Activated T-helper 9 cell treated with anti-CD3 and anti-CD28 coated beads, Interleukin-2, amount 50 U/mL, for 16 hours (primary cell): ENCODE measurements at places on chromosomes 1 and 21.

DNA sequence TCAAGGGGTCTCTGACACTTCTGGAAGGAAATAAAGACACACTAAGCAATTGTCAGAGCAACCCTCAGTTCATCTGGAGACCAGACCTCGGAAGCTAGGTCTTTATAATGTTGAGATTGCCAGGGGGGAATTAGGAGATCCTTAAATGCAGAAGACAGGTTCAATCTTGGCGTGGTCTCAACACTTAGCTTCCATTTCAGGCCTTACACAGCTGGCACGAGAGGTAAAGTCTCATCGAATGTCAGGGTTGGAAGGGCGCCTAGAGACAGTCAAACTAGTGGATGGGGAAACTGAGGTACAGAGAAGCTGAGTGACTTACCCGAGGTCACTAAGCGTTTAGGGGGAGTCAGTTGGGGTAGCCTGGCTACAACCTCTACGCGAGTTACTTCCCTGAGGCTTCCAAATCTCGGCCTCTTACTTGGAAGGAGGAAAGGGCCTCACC lies 562 bp upstream of the EPB41 start:
- no peak for DNase-seq

DNA sequence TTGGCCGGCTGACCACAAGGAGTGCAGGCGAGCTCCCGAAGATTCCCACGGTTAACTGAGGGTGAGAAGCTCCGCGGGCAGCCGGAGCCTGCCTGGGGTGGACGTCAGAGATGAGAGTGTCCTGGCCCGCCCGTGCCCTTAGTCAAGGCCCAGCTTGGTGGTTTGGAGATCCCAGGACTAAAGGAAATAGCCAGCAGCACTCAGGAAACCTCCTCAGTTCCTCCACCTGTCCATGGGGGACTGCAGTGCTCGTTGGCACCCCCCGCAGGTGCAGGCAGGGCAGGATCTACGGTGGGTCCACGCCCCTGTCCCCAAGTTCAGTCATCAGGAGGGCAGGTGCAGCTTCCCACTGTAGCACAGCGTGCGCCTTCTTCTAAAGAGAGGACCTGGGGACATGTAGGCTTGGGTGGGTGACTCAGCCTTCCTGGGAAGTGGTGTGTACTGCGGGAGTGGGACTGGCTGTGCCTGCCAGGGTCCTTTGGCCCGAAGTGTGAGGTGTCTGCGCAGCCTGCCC lies 32.5 kb downstream of the SLX9 start:
- DNase-seq, result no peak

DNA sequence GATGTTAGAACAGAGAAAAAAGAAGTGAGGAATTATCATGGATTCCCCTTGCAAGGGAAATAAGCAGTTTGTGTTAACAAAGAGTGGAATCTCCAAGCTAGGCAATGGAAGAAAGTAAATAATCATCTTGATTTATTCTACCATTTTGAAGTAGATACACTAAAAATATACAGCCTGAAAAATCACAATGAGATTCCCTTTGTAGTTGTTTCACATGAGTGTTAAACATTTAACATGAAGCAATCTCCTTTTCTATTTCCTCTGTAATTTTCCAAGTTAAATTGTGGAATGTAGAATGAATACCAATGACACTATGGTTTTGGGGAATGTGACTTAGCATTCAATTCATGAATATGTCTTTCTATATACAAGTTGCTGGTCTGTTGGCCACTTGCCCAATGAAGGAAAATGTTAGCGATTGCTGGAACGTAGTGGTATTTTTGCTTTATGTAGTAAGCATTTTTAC lies 5.7 kb downstream of the TGFB2 start:
- no peak for DNase-seq

DNA sequence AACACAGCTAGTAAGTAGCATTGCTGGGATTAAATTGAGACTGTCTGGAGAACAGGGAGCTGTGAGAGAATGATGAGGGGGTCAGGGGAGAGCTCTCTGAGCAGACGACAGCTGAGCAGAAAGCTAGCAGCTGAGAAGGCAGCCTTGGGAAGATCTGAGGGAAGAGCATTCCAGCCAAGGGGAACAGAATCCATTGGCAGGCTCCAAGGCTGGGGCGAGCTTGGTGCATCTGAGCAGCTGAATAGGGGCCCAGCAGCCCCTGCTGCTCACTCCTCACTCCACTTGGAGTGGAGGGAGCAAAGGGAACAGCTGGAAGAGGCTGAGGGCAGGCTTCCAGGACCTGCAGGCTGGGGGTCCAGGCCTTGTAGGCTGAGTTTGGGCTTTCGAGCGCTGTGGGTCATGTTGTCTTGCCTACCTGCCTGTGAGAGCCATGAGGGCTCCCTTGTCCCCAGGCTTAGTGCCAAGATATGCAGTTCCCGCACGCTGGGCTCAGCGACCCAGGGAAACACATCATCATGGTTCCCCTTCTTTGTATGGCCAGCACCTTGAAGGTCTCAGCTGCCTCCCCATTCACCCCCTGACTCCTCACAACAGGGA lies 10.5 kb downstream of the ACOT11 start:
- DNase-seq, result no peak
